ENCODE measurements at places on chromosomes 11 and 22.

DNA sequence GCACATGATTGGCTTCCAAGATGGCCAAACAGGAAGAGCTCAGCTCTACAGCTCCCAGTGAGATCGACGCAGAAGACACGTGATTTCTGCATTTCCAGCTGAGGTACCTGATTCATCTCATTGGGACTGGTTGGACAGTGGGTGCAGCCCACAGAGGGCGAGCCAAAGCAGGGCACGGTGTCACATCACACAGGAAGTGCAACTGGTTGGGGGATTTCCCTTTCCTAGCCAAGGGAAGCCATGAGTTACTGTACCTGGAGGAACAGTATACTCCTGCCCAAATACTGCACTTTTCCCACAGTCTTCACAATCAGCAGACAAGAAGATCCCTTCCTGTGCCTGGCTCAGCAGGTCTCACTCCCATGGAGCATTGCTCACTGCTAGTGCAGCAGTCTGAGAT is 131.2 kb downstream of the DLG2 start:
- no peak for DNase-seq

DNA sequence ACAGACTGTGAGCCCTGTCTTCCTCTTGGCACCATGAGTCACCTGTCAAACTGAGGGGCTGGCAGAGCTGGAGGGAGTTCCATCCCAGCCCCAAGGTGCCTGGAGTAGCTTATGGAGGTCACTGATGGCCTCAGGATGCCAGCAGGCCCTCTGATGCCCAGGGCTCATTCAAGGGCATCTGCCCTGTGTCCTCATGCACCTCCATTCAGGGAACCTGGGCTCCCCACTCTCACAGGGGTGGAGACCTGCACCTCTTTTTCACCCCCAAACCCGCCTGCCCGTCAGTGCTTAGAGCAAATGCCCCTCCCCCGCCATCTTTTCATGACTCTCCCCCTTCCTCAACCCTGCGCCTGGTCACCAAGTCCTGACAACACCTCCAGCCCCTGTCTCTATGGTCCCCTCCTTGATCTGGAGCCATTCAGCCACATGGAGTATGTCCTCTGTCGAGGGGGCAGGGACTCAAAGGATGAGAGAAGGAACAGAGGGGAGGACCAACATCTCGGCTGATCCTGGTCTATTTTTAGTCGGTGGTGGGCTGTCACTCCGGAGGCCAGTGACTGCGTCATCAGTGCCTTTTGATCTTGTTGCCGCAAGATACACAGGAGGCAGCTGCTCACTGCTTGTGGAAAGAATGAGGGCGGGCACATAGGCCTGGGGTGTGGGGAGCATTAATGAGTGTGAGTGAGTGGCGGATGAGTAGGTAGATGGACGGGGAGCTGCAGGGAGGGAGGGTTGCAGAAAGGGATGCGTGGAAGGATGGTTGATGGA is 72.2 kb downstream of the CDKN1C start:
- DNase-seq: peak; percentile 81

DNA sequence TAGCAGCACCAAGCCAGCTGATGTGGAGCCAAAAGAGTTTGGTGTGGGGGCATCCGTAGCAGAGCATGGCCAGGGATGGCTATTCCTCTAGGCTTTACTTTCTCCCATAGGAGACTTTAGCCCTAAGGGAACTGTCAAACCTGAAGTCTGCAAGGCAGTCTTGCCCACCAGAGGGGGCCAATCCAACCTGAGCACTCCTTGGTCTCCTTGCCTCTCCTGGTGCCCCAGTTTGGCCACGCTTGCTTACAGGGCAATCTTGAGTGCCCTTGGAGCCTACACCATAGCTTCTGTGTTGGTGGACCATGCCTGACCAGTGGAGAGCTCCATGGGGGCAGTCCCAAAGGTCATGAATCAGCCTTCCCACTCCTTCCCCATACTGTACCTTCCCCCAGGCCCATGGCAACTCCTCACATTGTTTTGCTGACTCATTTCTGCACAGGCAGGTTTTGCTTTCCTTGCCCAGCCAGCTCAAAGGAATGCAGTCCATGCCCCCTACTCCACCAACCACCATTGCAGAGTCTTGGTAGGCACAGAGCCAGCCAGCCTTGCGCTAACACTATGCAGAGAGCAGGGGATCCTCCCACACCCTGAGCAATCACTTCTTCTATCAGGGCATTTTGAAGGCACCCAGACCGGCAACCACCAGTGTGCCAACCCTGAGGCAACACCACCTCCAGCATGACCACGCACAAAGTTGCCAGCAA is 1421.2 kb upstream of the RAG2 start:
- DNase-seq: peak; percentile 10

- no peak for DNase-seq
Measured at GRCh38 chr11:75349521-75350116, 1.8 kb downstream of the ARRB1 start.

GRCh38 chr11:115760461-115761320 is 256.5 kb upstream of the CADM1 start:
- DNase-seq: no peak

GRCh38 chr22:17964643-17965042 is 59.7 kb downstream of the MICAL3 start:
- DNase-seq: no peak

GRCh38 chr22:23485490-23485889 is 94.6 kb downstream of the IGLL1 start:
- DNase-seq: no peak

Data from astrocyte (in vitro differentiated cells and primary cell).